Kidney capillary endothelial cell (primary cell): ENCODE measurements at places on chromosomes 2 and 18.
A peak's percentile ranks its signal among the peaks of the same experiment; 100 is the strongest.

DNA sequence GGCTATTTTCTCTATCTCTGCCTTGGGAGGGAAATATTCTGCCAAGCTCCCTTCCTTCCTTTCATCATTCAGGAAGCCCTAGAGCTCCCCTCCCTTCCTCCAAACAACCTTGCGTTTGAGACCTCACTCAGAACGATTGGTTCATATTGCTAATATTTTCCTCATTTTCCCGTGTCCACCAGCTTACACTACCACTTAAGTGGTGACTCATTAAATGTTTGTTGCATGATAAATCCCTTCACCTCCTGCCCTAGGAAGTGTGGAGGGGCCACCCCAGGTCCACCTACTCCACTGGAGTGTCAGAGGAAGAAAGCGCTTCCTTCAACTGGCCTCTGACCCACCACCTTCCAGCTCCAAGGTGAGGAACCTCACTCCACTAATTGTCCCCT lies 2.3 kb upstream of the LPIN2 start:
- DNase-seq: peak; percentile 90

- DNase-seq: no peak
Observed at GRCh38 chr2:59896499-59897245, 656.8 kb downstream of the BCL11A start.

DNA sequence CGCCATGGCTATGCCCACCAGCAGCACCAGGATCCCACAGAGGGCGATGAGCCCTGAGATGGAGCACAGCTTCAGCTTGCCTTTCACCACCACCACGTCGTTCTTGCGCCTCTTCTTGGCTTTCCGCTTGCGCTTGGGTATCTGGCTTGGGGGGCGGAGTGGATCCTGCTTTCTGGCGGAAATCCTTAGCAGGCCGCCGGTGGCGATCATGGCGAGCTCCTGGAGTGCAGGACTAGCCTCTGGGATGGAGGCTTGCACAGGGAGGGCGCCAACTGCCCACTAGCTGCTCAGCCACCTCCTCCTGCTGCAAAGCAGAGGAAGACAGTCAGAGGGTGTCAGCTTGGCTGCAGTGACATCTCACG lies 3.5 kb downstream of the TMEM200C start:
- no peak for DNase-seq

GRCh38 chr2:70823249-70823648 lies 2.9 kb upstream of the CLEC4F start:
- DNase-seq: no peak

- DNase-seq: no peak
Observed at GRCh38 chr2:21814588-21815149, 690.9 kb downstream of the TDRD15 start.

DNA sequence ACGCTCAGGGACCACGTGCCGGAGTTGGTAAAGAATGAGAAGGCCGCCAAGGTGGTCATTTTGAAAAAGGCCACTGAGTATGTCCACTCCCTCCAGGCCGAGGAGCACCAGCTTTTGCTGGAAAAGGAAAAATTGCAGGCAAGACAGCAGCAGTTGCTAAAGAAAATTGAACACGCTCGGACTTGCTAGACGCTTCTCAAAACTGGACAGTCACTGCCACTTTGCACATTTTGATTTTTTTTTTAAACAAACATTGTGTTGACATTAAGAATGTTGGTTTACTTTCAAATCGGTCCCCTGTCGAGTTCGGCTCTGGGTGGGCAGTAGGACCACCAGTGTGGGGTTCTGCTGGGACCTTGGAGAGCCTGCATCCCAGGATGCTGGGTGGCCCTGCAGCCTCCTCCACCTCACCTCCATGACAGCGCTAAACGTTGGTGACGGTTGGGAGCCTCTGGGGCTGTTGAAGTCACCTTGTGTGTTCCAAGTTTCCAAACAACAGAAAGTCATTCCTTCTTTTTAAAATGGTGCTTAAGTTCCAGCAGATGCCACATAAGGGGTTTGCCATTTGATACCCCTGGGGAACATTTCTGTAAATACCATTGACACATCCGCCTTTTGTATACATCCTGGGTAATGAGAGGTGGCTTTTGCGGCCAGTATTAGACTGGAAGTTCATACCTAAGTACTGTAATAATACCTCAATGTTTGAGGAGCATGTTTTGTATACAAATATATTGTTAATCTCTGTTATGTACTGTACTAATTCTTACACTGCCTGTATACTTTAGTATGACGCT lies 5.8 kb downstream of the MYCN start:
- DNase-seq: no peak
